ENCODE measurements at places on chromosomes 1 and 21.

DNA sequence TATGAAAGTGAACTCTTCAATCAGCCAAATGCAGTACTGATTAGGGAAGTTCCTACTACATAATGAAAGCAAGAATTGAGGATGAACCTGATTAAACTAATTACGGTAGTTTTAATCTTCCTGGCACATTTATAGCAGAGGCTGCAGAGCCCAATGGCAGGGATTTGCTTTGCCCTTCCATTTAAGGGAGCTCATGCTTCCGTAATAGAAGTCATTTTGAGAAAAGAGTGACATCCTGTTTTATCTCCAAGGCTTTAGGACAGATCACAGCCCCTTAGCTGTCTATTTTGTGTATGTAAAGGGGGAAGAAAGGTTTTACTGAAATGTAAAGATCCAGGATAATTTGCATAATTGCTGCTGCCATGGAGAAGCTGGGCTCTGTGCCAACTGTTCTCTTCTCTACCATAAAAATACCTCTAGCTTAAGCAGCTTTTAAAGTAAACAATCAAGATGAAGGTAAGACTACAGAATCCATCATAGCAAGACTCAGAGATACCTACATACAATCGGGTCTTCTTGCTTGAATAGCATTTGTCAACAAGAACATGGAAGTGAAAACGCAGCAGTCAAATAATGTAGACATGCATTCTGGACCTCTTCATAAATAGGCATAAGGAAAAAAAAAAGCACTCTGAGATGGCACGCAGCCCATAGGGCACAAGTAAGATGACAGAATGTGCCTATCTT, 62.5 kb downstream of the ASH1L start:
- no peak for DNase-seq

DNA sequence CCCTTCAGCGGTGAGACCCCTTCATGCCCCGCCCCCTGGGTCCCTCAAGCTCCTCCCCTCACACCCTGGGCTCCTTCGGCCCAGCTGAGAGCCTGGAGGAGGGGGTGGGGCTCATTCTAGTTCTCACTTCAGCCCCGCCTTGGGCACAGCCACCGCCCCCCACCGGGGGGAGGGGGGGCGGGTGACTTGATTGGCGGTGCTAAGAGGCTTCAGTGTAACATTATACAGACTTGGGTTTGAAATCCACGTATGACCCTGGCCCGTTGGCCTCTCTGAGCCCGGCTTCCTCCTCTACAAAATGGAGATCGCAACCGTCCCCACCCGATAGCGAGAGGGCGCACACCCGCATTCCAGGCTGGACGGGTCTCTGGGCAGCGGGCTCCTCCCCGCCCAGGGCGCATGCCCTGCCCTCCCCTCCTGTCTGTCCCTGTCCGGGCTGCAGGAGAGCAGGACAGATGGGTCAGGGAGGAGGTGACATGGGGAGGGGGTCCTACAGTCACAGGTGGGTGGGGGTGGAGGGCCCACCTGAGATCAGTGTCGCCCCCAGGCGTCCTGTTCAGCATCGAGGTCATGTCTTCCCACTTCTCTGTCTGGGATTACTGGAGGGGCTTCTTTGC, 5.1 kb downstream of the CLCNKB start:
- no peak for DNase-seq

GRCh38 chr1:43251024-43251423, 18.8 kb upstream of the TMEM125 start:
- DNase-seq, result no peak

DNA sequence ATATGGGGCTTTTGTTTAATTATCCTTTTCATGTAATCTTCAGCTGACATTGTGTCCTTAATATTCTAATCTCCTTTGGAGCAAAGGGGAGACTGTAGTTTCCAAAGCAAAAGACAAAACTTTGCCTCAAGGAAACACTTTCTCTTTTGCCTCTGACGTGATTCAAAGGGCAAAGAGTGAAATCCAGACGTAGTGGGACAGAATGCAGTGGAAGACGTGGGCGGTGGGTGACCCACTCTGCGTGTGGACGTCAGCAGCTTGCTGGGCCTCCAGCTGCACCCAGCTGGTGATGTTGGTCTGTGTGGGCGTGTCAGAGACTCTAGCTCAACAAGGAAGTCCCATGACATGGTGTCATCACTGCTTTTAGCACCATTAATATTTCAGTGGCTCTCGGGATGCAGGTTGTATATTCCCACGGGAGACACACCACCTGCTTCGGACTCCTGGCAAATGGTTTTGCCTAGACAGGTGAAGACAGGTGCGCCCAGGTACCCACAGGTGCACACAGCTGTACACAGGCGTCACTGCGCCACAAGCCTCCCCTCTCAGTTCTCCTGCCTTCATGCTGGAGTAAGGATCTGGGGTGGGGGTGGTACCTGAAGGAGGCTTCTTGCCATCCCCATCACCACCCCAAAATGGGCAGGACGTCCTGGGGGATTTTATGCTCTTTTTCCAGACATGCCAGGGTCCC, 292.1 kb upstream of the VAMP3 start:
- DNase-seq, result no peak

Measured in HS-27A (cell line).